ENCODE measurements at places on chromosomes 7 and 10.
A peak's percentile ranks its signal among the peaks of the same experiment; 100 is the strongest.

DNA sequence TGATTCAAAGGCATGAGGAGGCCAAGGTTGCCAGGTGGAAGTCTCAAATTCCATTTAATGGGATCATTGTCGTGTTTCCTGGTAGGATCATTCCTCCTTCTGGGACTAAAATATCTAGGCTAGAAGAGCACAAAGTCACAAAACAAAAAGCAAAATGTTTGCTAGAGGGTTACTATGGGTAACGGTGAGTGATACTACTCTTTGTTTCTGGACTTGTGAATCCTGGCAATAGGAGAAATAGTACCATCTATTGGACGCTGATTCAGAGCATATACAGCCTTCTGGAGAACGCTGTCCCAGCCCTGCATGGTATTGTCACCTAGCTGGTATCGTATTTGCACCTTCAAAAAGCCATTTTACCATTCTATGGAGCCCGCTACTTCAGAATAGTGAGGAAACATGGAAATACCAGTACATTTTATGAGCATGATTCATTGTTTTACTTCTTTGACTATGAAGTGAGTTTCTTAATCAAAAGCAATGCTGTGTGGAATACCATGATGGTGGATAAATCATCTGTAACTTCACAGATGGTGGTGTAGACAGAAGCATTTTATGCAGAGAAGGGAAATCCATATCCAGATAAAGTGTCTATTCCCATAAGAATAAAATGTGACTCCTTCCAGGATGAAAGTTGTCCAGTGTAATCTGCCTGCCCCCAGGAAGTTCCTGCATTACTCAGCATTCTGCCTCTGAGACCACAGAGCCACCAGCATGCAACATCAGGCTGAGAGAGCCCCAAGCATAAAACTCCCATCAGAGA is 361.0 kb downstream of the ETV1 start:
- no peaks in the 10 kb centered on the region for H3K36me3 ChIP-seq
- no peaks in the 10 kb centered on the region for H3K27me3 ChIP-seq
- H3K4me1 ChIP-seq: peaks cover 4% of the 10 kb centered on the region
- peak; percentile 59 for DNase-seq
- H3K4me3 ChIP-seq: no peak overlapping the region
- H3K27ac ChIP-seq: peak overlapping the region; percentile 14

GRCh38 chr10:816958-817357 is 114.5 kb downstream of the LARP4B start:
- H3K27ac ChIP-seq: no peak overlapping the region
- no peaks in the 10 kb centered on the region for H3K27me3 ChIP-seq
- no peak for DNase-seq
- no peak overlapping the region for H3K4me3 ChIP-seq

GRCh38 chr7:121181357-121181756 is 147.4 kb upstream of the WNT16 start:
- H3K4me3 ChIP-seq: no peak overlapping the region
- H3K27ac ChIP-seq: no peak overlapping the region

GRCh38 chr7:20642166-20642565 is 26.7 kb downstream of the ABCB5 start:
- H3K36me3 ChIP-seq: no peaks in the 10 kb centered on the region
- no peak overlapping the region for H3K27ac ChIP-seq
- H3K4me1 ChIP-seq: peaks cover 3% of the 10 kb centered on the region
- peak; percentile 58 for DNase-seq
- H3K27me3 ChIP-seq: no peaks in the 10 kb centered on the region

DNA sequence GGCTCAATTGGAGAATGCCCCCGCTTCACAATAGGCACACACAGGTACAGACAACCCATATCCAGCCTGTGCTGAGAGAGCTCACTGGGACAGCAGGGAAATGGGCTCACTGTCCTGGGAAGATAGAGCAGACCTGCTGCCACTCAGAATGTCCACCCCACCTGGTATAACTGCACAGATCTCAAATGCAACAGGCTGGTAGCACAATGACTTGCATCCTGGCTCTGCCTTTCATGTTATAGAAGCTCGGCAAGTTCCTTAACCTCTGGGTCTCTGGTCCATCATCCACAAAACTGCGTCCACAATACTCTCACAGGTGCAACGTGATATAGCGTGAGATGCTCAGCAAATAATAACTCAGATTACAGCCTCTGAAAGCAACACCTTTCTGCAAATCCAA is 295.4 kb downstream of the GRID1 start:
- no peak overlapping the region for H3K4me3 ChIP-seq
- H3K27me3 ChIP-seq: no peaks in the 10 kb centered on the region
- H3K36me3 ChIP-seq: no peaks in the 10 kb centered on the region
- no peak for DNase-seq

DNA sequence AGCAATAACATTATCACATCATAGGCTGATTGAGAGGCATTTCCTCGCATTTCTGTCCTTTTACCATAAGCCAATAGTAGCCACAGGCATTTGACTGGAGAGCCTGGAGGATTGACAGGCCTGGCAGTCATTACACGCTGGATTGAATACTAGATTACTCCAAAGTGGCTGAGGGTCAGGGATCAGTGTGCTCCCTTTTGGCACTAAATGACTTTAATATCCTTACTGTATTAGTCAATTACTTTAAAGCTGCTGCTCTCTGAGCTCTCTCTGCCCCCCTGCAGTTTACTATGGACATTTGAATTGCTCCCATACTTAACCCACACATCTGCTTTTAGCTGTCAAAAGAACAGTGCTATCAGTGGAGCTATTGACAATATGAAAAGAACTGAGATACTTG is 302.0 kb downstream of the TFEC start:
- H3K4me3 ChIP-seq: no peak overlapping the region
- H3K36me3 ChIP-seq: no peaks in the 10 kb centered on the region
- H3K27me3 ChIP-seq: no peaks in the 10 kb centered on the region
- DNase-seq: no peak
- H3K27ac ChIP-seq: no peak overlapping the region

DNA sequence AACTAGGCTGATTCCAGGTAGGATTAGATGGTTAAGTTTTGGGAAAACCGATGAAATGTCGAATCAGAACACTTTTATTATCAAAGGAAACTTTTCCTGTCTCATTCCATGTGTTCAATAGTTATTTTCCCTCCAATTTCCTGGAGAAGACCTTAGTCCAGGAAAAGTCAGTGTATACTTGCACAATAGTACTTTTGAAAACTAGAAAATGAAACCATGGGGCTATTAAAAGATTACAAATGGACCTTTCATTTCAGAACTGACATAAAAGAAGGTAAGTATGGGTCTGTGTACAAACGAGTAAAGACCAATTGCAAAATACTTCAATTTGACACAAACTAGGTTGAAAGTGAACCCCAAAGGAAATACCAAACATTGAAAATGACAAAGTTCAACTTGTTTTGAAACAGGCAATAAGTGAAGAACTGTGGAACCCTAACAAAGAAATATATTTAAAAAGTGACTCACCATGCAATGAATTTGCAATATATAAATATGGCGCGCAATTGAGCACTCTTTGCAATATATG is 2.1 kb downstream of the AVPI1 start:
- no peak for DNase-seq
- no peak overlapping the region for H3K4me3 ChIP-seq

GRCh38 chr10:35572583-35572982 is 32.6 kb upstream of the GJD4 start:
- peaks cover 30% of the 10 kb centered on the region for H3K4me1 ChIP-seq
- H3K36me3 ChIP-seq: no peaks in the 10 kb centered on the region
- no peaks in the 10 kb centered on the region for H3K27me3 ChIP-seq
- H3K27ac ChIP-seq: no peak overlapping the region
- no peak overlapping the region for H3K4me3 ChIP-seq

DNA sequence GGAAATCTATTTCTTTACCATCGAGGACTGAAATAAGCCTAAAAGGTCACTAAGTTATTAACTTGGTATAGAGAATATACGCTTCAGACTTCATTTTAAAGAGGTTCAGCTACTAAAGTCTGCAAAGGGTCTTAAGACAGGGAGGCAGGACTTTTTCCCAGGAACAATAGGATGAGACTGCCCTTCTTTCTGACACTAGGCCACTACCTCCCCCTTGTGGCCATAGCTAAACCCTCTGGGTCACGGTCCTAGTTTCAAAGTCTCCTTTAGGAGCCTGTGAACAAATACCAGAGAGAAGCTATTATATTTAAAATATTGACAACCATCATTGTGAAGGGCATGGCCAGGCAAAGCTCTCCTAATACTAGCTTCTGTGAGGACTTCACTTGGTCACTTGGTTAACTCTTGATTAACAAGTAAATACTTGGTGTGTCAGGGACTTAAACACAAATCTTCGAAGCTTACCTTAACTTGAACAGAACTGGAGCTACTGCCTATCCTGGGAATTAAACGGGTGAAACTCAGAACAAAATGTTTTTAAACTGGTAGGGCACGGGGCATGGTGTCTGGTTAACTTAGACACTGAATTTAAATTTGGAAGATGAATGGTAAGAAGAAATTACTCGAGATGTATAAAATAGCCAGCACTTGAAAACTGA is 75.6 kb downstream of the CCDC6 start:
- peak; percentile 34 for DNase-seq
- H3K27ac ChIP-seq: no peak overlapping the region
- no peaks in the 10 kb centered on the region for H3K4me1 ChIP-seq
- no peaks in the 10 kb centered on the region for H3K27me3 ChIP-seq

DNA sequence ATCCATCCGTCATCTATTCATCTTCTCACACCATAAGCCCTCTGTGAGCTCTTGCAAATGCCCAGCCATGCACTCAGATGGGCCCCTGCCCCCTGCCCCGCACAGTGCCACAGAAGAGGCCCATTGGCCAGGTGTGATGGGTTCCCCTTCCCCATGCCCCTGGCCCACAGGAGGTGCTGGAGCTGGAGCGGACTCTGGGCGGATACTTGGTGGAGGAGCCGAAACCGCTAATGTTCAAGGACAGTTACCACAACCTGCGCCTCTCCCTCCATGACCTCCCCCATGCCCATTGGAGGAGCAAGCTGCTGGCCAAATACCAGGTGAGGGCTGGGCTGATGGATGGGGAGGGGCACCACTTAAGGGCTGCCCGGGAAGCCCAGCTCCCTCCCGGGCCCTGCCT is 23.4 kb upstream of the SLC29A3 start:
- no peak overlapping the region for H3K4me3 ChIP-seq
- H3K4me1 ChIP-seq: no peaks in the 10 kb centered on the region
- H3K36me3 ChIP-seq: peaks cover 3% of the 10 kb centered on the region
- no peaks in the 10 kb centered on the region for H3K27me3 ChIP-seq

DNA sequence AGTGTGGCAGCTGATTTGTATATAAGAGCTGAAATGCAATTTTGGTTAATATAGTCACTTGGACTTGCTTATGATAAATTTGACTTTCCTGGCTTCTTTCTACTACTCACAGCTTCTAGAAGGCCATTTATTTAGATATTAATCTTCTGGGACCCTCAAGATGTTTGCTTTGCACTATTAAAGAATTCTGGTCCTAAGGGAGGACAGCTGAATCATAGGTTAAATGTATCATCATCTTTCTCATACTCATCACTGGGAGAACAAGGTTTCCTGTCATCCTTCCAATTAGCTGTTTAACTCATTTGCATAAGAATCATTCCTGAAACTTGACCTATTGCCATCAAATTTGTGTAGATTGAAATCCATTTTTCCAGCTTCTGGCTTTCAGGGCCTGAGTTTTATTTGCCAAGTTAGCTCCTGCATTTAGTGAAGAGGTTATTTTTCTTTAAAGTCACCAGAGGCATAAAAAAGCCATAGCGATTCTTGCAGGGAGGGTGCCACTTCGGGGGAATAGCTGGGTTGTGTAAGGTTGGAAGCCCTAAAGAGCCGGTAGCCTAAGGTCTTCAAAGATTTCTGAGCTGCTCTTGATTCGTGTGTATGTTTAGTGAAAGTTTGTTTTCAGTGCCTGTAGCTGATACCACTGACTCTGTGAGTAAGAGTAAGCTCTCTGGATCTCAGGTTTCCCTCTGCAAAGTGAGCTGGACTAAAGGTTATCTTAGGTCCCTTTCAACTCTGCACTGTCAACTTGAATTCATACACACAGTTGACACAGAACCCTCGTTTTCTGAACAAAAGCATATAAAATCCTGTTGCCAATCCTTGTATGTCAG is 4.3 kb downstream of the MAP3K8 start:
- no peak overlapping the region for H3K4me3 ChIP-seq
- H3K27ac ChIP-seq: peak overlapping the region; percentile 73
- H3K4me1 ChIP-seq: peaks cover 35% of the 10 kb centered on the region
- H3K36me3 ChIP-seq: no peaks in the 10 kb centered on the region
- no peaks in the 10 kb centered on the region for H3K27me3 ChIP-seq
- DNase-seq: peak; percentile 44

DNA sequence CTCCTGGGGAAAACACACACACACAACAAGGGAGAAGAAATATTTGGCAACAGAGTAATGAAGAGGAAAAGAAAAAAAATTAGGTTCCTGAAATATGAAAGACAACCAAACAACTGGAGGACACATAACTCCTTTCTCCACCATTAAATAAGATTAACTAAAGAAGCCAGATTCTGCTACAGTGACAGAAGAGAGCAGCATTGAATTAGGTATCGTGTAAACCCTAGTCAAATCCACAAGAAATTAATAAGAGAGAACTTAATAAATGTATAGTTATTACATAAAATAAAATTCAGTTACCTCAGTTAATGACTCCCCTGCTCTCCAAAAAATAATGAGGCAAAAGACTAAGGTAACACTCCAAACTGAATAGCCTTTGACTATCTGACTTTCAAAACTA is 306.7 kb downstream of the CRPPA start:
- H3K27ac ChIP-seq: no peak overlapping the region
- no peak overlapping the region for H3K4me3 ChIP-seq
- no peaks in the 10 kb centered on the region for H3K27me3 ChIP-seq
- no peaks in the 10 kb centered on the region for H3K4me1 ChIP-seq
- no peaks in the 10 kb centered on the region for H3K36me3 ChIP-seq

DNA sequence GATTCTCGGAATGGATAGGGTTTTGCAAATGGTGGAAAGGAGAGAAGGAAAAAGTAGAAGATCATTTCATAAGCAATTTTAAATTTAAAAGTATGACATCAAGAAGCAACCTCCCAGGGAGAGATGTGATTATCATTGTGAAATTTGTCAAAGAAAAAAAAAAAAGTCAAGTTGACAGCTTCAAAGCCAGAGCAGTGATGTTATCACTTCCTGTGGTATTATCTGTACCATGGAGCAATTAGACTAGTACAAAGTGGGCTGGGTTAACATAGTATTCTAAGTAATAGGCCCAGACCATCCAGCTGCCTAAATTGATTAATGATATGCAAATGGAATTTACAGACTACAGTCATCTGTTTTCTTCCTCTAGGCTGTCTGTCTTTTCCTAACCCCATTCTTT is 84.0 kb upstream of the NPY start:
- no peaks in the 10 kb centered on the region for H3K27me3 ChIP-seq
- no peak overlapping the region for H3K27ac ChIP-seq
- H3K36me3 ChIP-seq: no peaks in the 10 kb centered on the region
- DNase-seq: peak; percentile 46

- no peaks in the 10 kb centered on the region for H3K4me1 ChIP-seq
- no peaks in the 10 kb centered on the region for H3K27me3 ChIP-seq
- H3K36me3 ChIP-seq: no peaks in the 10 kb centered on the region
- H3K4me3 ChIP-seq: no peak overlapping the region
Measured at GRCh38 chr10:122033224-122033926, 44.4 kb downstream of the TACC2 start.
